ENCODE measurements at places on chromosomes 7 and 10. TPM values are rescaled to one million over a fixed set of nuclear protein-coding genes. Genes with fewer than 3 reads are reported as not detected.
A peak's percentile ranks its signal among the peaks of the same experiment; 100 is the strongest.

- no peak for DNase-seq
- peak overlapping the region; percentile 82 for H3K27ac ChIP-seq
- H3K4me3 ChIP-seq, result peak overlapping the region; percentile 42
- no peaks in the 10 kb centered on the region for H3K36me3 ChIP-seq
These were observed 170.6 kb downstream of the PRKG1 start for GRCh38 chr10:51244748-51245490.

DNA sequence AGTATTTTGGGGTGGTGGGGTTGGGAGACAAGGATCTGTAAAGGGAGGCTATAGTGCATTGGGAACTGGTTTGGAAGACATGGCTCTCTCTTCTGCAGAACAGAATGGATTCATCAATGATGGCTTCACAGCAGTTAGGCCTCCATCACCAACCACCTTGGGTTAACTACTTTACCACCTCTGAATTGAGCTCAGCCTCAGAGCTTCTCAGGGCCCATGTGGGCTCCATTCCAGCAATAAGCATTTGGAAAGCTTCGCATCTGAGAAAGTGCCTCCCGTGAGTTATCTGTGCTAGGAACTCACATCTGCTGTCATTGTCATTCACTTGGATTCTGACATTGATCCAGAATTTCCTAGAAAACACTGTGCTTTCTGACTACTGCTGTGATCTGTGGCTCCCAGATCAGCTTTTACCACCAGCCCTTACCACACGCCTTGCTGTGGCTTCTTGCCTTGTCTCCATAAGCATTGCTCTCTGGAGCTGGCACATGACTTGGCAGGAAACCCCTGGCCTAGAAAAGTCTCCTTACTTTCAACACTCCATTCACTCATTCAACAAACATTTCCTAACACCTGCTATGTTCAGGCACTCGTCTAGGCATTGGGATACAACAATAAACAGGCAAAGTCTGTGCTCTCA, 70.7 kb upstream of the ADO start:
- no peaks in the 10 kb centered on the region for H3K4me1 ChIP-seq
- no peaks in the 10 kb centered on the region for H3K36me3 ChIP-seq
- no peak overlapping the region for H3K4me3 ChIP-seq
- no peak for DNase-seq
- no peak overlapping the region for H3K27ac ChIP-seq

GRCh38 chr10:125620401-125620800, 62.6 kb downstream of the TEX36 start:
- no peaks in the 10 kb centered on the region for H3K27me3 ChIP-seq
- DNase-seq, result no peak
- no peaks in the 10 kb centered on the region for H3K36me3 ChIP-seq
- no peak overlapping the region for H3K4me3 ChIP-seq
- no peak overlapping the region for H3K27ac ChIP-seq

The PDE6C gene
- not detected for total RNA-seq

GRCh38 chr7:127973832-127974231, 57.4 kb downstream of the LRRC4 start:
- no peak overlapping the region for H3K4me3 ChIP-seq
- H3K4me1 ChIP-seq, result peaks cover 21% of the 10 kb centered on the region
- H3K27ac ChIP-seq, result no peak overlapping the region
- peaks cover 16% of the 10 kb centered on the region for H3K36me3 ChIP-seq
- no peak for DNase-seq

The MMD2 gene
- total RNA-seq, result not detected

- no peak for DNase-seq
- peaks cover 2% of the 10 kb centered on the region for H3K4me1 ChIP-seq
- H3K36me3 ChIP-seq, result no peaks in the 10 kb centered on the region
- H3K27me3 ChIP-seq, result peaks cover 32% of the 10 kb centered on the region
- no peak overlapping the region for H3K27ac ChIP-seq
- H3K4me3 ChIP-seq, result no peak overlapping the region
These were observed 32.6 kb downstream of the VSTM4 start for GRCh38 chr10:49082766-49083165.

GRCh38 chr7:29288181-29289091, 93.9 kb downstream of the CHN2 start:
- H3K27ac ChIP-seq, result no peak overlapping the region
- no peak for DNase-seq
- H3K36me3 ChIP-seq, result no peaks in the 10 kb centered on the region
- H3K4me1 ChIP-seq, result peaks cover 10% of the 10 kb centered on the region

- H3K36me3 ChIP-seq, result no peaks in the 10 kb centered on the region
- no peak overlapping the region for H3K27ac ChIP-seq
- H3K4me3 ChIP-seq, result no peak overlapping the region
- H3K27me3 ChIP-seq, result no peaks in the 10 kb centered on the region
- no peak for DNase-seq
These were observed 50.9 kb upstream of the PAPSS2 start for GRCh38 chr10:87608756-87609155.

DNA sequence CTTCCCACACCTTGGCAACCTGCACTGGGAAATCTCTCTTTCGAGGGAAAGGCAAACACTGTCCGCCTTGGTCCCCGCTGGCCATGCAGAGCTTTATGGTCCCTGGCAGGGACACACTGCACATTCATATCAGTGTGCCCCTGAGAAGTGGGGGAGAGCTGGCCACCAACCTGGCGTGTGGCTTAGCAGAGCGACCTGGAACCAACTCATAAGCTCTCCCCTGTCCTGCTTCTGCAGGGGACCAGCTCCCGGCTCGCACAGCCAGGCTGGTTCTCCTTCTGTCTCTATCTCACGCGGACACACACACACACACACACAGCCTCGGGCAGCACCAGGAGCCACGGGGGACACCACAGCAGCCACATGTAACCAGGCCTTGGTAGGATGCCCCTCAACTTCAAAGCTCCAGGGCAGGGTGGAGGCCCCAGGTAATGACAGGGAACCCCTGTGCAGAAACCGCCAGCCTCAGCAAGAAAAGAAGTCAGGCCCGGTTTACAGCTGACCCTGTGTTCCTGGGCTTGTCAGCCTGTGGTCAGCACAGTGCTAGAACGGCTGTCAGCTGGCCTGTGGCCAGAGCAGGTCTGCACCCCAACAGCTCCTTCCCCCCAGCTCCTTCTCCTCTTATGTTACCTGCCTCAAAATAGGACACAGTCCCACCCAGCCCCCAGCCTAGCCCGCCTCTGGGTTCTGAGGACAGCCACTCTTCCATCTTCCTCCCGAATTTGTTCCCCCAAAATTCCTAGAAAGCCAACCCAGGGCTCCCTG, 69.3 kb downstream of the OAT start:
- H3K4me3 ChIP-seq, result no peak overlapping the region
- H3K27me3 ChIP-seq, result no peaks in the 10 kb centered on the region
- H3K27ac ChIP-seq, result no peak overlapping the region
- no peak for DNase-seq

- H3K4me1 ChIP-seq, result no peaks in the 10 kb centered on the region
- no peak overlapping the region for H3K4me3 ChIP-seq
- H3K36me3 ChIP-seq, result no peaks in the 10 kb centered on the region
- no peak for DNase-seq
- no peak overlapping the region for H3K27ac ChIP-seq
- peaks cover 14% of the 10 kb centered on the region for H3K27me3 ChIP-seq
These were observed 27.3 kb downstream of the HYAL4 start for GRCh38 chr7:123871998-123872867.

The RARRES2 gene
- not detected for total RNA-seq

DNA sequence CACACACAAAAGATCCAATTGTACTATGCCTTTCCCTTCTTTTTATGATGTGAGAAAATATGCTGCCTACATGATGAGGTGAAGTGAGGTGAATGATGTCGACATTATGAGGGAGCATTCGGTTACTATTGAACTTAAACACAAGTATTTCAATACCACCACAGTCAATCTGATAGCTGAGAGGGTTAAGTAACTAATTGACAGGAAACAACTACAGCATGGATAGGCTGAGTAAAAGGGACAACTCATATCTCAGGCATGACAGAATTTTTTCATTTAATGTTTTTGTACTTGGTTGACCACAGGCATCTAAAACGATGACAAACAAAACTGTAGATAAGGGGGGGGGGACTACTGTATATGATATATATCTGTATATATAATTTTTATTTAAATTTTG, 488.9 kb downstream of the SH2D4B start:
- no peaks in the 10 kb centered on the region for H3K36me3 ChIP-seq
- no peaks in the 10 kb centered on the region for H3K4me1 ChIP-seq
- no peak overlapping the region for H3K27ac ChIP-seq
- DNase-seq, result no peak

The COL26A1 gene
- total RNA-seq, result 128 TPM
